ENCODE measurements at places on chromosomes 4 and X.

DNA sequence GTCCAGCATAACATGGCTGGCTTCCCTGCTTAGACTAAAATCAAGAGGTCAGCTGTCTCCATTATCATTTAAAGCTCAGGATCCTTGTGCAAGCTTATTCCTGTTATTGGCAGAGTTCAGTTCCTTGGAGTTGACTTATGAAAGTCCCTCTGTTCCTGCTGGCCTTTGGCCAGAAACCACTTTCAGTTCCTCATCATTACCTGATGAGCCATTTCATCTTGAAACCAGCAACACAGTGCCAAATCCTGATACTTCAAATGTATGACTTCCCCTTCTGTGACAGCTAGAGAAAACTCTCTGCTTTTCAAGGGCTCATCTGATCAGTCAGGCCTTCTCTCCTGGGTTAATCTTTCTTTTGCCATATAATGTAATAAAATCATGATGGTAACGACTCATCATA, 110.6 kb upstream of the FSTL5 start:
- no peak for DNase-seq

DNA sequence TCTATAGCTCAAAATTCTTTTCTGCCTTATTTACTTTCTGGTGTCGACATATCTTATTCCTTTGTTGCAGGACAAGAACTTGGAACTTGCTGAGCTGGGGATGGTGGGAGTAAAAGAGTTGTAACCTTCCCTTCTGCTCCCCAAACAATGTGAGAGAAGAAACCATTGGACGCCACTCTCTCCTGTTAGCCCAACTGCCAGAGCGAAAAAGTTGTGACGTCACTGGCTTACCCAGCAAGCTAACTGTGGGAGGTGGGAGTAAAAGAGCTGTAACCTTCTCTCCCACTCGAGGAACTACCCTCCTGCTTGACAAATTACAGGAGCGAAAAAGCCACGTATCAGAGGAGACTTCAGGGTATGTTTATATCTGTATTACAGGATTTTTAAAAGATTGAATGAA, 90.0 kb upstream of the PCDH10 start:
- DNase-seq: no peak

- DNase-seq: no peak
Observed at GRCh38 chr4:336893-337142, 796 bp upstream of the ZNF141 start.

GRCh38 chr4:75672461-75673026, 667 bp downstream of the G3BP2 start:
- DNase-seq: peak; percentile 85

DNA sequence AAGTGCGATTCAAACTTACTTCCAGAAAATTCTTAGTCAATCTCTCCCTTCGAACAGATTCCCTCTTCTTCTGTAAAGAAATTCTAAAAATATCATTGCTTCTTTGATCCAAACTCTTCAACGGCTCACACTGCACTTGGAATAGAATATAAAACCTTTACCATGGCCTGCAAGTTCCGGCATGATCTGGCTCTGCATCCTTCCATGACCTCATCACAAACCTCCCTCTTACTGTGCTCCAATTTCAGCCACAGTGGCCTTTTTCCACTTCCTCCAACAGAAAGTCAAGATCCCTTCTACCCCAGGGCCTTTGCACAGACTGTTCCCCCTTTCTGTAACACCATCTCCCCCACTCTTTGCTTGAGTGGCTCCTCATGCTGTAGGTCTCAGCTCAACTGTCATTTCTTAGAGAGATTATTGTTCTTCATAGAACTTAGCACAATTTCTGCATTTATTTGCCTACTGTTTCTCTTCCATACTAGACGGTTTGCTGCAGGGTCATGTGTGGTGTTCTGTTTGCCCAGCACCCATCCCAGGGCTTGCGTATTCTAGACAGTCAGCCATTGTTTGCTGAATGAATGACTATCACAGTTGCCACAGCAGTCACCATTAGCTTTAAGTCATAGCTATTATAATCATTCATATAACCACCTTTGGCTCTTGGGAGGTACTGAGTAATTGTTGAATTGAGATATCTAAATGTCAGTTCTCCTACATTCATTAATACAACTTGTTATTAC, 1.9 kb upstream of the STOX2 start:
- no peak for DNase-seq
